ENCODE measurements at places on chromosomes 2 and 18.

GRCh38 chr2:36586672-36587071 is 11.3 kb downstream of the FEZ2 start:
- no peak for DNase-seq

GRCh38 chr2:235810846-235811245 is 317.0 kb downstream of the AGAP1 start:
- no peak for DNase-seq

GRCh38 chr2:15646661-15647060 is 55.0 kb downstream of the DDX1 start:
- no peak for DNase-seq

DNA sequence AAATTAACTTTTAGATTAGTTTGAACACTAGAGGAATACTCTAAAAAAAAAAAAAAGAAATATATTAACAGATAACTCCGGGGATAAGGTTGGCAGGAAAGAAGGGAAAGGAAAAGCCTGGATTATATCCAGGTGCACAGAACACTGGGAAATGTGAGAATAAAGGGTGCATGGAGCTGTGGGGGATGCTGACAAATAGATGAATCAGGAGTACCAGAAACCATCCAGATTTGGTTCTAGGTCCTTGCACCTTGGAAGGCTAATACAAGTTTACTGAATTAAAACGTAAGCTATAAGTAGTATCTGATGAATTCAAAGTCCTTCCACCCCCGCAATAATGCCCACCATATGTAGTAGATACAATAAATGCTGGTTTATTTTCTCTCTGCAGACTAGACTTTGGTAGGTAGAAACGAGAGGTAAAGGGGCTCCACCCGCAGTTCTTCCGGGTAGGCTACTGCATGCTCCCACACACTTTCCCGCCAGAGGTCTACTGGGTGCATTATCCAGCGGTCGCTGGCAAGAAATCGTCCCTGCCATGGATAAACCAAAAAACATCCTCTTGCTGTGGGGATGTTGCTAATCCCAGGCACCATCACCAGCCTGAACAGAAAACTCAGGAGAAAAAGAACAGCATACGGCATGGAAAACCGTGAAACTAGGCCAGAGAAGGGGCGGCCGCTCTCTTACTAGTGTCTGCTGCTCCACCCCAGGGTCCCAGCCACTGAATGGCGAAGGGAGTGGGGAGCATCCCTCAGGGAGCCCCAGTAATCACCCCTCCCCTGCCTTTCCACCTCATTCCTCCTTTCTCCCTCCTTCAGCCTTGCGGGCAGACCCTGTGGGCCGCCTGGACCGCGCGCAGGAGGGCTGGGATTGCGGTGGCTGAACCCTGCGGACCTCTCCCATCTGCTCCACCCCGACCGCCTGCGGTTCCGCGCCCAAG is 1.5 kb downstream of the CNRIP1 start:
- no peak for DNase-seq

GRCh38 chr2:84779781-84780180 is 101.1 kb downstream of the TRABD2A start:
- DNase-seq: no peak

DNA sequence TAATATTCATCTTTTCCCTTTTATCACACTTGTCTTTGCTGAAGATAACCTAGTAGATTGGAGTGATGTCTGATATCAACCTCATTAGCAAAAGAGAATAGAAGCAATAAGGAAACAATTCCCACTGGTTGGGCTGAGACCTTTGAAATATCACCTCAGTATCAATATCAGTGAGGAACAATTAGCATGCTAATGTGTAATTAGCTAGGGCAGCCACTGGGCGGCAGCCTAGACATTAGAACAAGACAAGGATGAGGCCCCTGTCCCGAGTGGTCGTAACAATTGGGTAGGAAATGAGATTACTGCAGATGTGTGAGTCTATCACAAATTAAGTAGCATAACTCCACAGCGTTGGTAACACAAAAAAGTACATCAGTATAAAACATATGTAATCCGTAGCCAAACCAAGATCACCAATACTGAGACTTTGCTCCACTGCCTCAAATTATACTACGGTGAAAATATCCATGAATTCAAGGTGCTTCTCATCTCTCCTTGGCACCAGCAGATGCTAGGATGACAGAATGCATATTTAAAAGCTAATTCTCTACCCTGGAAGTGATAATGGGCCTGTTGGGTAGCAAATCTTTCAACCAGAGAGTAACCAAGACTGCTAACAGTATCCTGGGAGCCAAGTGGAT is 99.1 kb downstream of the ALPK2 start:
- peak; percentile 3 for DNase-seq

- no peak for DNase-seq
Observed at GRCh38 chr2:84891355-84892010, 10.6 kb upstream of the TRABD2A start.

DNA sequence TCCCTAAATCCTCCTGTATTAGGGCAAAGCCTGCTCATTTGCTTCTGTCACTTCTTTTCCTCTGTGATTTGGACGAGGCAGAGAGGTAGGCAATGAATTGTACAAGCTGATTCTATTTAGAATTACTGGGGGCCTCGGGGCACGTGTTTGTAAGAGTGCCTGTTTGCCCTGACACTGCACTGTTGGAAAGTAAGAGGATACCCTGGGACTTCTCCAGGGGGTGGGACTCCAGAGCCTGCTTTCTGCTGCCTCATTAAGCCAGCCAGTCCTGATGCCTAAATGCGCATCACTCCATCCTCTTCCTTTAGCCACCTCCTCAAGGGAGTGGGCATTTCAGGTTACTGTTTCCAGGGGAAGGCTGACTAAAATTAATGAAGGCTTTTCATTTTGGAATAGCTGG is 134.3 kb downstream of the TDRD15 start:
- no peak for DNase-seq

- no peak for DNase-seq
Observed at GRCh38 chr18:57205641-57206040, 58.8 kb downstream of the BOD1L2 start.

- no peak for DNase-seq
Observed at GRCh38 chr2:214542866-214543265, 132.0 kb downstream of the VWC2L start.

GRCh38 chr2:70541481-70542020 is 12.1 kb downstream of the TGFA start:
- peak; percentile 40 for DNase-seq

- no peak for DNase-seq
Observed at GRCh38 chr2:98556344-98557033, 51.8 kb downstream of the COA5 start.

DNA sequence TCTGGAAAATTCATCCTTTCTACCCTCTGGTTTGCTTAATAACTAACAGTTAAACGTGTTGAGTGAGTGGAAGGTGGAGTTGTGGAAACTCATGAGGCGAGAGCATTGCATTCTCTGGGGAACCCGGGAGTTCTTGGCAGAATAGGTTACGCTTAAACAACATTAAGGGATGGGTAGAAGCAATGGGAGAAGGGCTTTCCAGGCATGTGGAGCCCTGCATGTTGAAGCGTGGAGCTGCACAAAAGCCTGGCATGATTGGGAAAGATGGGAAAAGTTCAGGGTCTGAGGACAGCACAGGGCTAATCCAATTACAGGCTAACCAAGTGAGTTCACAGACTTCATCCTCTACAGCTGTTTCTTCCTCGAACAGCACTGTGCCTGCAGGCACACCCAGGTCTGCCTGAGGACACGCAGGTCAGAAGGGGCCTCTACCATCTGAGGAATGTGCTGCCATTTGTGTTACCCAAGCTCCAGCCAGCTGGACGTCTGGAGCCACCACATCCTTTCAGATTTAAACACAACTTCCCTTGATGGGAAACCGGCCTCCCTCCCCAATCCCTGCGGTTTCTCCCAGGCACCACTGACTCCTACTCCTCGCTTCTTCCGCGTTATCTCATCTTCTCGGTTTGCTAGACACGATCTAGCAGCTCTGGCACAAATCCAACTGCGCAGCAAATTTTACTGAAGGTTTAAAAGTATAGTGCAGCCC is 164.2 kb downstream of the ANTXR1 start:
- DNase-seq: peak; percentile 18

Data from midbrain (tissue), 1 donor.